GM12891 (cell line): ENCODE measurements at places on chromosomes 4 and X.

DNA sequence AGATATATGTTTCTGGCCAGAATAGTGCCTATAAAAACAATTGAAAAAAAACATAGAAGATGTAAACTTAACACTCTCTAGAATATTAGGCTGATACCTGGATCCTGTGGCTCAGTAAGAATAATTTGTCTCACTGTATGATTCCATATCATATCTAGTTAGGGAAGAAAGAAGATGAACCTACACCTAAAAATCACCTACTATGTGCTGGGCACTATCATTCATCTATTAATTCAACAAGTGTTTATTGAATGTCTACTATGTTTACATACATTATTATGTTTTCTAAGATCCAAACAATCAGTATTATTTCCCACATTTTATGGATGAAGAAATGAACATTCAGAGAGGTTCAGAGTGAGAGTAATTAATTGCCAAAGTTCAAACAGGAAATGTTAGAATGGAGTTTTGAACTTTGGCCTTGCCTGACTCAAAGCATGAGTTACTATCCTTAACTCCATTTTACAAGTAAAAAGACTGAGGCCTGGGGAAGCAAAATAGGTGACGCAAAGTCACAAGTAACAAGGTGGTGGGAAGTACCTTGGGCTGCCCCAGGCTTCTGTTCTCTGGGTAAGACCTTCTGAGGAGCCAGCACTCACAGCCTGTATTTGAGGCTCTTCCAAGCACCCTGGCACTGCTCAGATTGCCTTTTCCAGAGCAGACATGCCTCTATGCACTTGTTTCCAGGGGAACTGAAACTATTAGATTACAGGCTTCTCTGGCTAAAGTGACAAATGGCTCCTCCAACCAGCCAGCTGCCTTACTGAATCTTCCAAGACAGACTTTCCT is 111.1 kb upstream of the ACSL4 start:
- no peak for DNase-seq

DNA sequence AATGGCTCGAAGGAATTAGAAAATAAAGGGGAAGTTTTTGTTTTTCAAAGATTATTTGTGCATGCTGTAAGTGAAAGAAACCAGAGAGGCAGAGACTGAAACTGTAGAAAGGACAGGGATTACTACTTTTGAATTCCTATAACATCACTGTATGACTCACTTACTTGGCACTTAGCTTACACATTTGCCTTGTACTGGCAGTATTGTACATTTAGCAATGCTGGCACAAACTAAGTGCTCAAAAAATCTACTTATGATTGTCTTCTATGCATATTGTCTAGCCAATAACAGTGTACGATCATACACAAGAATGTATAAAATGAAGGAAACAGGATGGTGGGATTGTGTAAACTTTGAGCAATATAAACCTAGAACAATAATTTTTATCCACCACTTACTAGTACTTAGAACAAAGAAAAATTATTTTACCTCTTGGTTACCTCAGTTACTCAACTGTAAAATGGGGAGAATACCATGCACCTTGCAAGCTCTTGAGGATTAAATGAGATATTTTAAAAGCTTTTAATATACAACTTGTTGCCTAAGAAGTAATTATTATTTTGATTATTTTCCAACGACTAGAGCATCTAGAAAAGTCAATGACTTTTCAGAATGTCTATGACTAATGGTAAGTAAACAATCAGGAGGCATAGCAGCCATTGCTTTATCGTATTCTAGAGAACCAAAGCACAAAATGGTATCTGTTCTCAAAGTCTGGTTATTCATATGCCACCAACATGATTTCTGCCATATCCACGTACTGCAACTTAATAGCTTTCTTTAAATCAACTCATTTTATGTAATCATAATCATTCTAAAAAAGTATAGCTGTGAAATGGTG is 4.7 kb downstream of the FAM120C start:
- DNase-seq: no peak

- no peak for DNase-seq
Observed at GRCh38 chrX:109658391-109658790, 33.4 kb upstream of the KCNE5 start.

DNA sequence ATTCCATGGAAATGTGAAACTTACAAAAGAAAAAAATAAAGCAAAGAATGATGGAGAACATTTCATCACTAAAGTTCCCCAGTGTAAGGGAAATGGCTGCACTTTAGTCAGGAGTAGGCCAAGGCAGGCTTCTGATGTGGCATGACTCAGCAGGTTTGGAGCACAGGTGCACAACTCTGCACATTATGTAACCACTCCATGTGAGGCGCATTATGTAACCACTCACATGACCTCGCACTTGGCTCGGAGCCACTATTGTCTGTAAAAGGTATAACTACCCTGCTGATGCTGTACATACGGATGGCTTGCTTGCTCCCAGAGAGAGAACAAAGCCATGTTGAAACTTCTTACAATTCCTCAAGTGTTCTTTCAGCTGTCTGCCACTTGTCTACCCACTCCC is 727.6 kb downstream of the TRAM1L1 start:
- DNase-seq: no peak

DNA sequence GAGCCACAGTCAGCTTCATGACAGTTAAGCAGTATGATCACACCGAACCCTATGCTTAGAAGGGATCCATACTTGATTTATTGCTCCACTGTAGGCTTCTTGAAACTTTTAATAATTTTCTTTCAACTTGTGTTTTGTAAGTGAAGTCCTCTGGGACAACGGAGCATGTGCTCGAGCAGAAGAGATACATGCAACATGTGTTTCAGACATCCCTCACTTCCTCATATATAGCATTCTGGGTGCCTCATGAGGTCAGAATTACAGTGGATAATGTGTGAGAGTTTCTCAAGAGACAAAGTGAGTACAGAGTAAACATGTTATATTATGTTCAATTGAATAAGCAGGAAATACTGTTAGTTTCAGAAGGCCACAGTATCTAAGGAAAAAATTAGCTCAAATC is 893.2 kb downstream of the FAT4 start:
- DNase-seq: no peak

DNA sequence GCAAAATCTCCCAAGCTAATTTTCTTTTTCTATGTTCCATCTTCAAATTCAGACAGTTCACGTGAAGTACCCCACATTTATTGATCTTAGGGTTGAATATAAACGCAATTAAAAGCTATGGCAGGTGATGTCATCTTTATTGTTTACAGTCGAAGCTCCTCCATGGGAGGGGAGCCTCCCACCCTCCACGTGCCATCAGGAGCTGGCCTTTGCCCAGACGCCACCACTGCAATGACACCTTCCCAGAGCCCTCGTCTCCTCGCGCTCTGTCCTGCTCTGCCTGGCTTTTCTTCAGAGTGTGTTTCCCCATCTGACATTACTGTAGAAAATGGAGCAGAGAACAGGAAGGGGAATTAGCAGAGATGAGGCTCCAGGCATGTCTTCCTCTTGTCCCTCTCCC is 18.8 kb upstream of the CYP4V2 start:
- DNase-seq: no peak

DNA sequence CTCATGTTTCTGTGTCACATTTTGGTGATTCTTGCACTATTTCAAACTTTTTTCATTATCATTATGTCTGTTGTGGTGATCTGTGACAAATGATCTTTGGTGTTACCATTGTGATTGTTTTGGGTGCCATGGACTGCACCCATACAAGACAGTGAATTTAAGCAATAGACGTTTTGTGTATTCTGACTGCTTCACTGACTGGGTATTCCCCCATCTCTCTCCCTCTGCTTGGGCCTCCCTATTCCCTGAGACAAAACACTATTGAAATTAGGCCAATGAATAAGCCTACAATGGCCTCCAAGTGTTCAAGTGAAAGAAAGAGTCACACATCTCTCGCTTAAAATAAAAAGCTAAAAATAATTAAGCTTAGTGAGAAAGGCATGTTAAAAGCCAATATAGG is 60.2 kb downstream of the BANK1 start:
- DNase-seq: no peak

- DNase-seq: peak; percentile 21
Observed at GRCh38 chr4:164731827-164732474, 22.0 kb upstream of the SMIM31 start.

GRCh38 chrX:134932528-134933217 is 58.1 kb upstream of the SMIM10 start:
- DNase-seq: no peak

- DNase-seq: no peak
Observed at GRCh38 chr4:189600718-189601435, 339.8 kb upstream of the FRG1 start.

GRCh38 chr4:152100379-152101201 is 339.8 kb upstream of the GATB start:
- peak; percentile 29 for DNase-seq

DNA sequence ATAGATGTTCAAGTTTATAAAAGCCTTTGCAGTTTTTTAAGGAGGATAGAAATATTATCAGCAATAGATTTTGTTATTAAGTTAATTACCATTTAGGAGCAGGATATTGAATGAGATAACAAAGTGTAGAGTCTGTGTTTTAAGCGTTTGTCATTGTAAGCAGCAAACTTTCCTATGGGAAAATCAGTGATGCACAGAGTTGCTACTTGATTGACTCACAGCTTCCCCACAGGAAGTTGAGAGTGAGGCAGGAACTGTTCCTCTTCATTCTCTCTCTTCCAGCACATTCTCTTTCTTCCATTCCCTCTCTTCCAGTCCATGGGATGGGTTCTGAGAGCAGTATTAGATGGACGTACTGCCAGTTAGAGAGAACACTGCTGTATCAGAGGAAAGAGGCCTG is 867.7 kb upstream of the AGA start:
- no peak for DNase-seq

- no peak for DNase-seq
Observed at GRCh38 chrX:104987063-104987462, 233.4 kb downstream of the TEX13A start.

GRCh38 chr4:57710053-57710452 is 599.9 kb upstream of the IGFBP7 start:
- DNase-seq: no peak

- DNase-seq: no peak
Observed at GRCh38 chr4:31239886-31240285, 519.7 kb downstream of the PCDH7 start.

DNA sequence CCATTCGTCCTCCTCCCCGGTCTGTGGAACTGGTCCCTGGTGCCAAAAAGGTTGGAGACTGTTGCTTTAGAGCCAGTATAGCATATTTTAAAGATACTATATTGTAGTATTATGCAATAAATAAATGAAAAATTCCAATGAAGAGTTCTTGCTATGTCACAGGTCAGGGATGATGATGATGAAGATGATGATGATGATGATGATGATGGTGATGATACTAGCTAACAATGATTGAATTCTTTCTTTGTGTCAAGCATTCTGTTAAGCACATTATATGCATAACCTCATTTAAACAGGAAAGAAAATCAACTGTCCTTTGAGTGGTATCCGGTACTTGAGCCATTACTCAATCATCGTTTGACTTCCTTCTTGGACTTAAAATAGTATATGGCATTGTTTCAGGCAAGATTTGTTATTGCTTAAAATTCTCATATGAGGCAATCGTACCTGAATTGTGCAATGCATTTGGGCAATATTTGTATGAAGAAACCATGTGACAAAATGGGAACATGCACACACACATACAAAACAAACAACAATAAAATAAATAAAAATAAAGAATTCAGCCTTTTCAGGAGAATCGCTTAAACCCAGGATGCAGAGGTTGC is 22.8 kb upstream of the TLR2 start:
- no peak for DNase-seq

DNA sequence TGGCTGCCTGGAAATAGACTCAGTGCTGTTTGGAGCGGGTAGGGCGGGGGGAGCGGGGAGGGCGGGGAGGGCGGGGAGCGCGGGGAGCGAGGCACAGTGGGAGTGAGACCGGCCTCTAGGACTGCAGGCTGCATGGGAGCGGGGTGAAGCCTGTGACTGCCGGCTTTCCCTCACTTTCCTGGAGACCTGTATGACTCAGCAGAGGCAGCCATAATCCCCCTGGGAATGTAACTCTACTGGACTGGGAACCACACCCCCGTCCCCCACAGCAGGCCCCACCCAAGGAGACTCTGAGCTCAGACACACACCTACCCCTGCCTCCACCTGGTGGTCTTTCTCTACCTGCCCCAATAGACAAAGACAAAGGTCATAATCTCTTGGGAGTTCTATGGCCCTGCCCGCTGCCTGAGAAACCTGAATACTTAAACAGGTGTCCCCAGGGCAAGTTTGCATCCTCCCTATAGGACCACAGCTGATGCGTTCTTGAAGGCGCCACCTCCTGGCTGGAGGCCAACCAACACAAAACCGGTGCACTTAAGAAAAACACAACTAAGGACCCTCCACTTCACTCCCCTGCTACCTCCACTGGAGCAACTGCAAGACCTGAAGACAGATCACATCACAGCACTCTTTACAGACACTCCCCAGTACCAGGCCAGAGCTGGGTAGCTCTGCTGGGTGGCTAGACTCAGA is 18.0 kb downstream of the HDAC8 start:
- no peak for DNase-seq

GRCh38 chrX:23661671-23662070 is 5.6 kb upstream of the PRDX4 start:
- DNase-seq: no peak

DNA sequence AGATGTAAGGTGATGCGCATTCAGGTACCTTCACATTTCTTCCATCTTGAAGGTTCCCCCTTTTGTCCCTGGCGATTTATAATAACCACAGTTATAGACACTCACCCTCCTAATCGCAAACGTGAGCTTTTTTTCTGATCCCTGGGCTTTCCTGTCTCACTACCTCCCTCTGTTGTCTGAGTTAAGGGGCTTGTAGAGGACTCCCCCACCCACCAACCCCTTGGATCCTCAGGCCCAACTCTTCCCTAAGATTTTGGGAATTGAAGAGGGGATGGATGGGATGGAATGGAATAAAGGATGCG is 1.4 kb downstream of the CNKSR2 start:
- no peak for DNase-seq

GRCh38 chr4:8355864-8356565 is 84.5 kb downstream of the ACOX3 start:
- no peak for DNase-seq

DNA sequence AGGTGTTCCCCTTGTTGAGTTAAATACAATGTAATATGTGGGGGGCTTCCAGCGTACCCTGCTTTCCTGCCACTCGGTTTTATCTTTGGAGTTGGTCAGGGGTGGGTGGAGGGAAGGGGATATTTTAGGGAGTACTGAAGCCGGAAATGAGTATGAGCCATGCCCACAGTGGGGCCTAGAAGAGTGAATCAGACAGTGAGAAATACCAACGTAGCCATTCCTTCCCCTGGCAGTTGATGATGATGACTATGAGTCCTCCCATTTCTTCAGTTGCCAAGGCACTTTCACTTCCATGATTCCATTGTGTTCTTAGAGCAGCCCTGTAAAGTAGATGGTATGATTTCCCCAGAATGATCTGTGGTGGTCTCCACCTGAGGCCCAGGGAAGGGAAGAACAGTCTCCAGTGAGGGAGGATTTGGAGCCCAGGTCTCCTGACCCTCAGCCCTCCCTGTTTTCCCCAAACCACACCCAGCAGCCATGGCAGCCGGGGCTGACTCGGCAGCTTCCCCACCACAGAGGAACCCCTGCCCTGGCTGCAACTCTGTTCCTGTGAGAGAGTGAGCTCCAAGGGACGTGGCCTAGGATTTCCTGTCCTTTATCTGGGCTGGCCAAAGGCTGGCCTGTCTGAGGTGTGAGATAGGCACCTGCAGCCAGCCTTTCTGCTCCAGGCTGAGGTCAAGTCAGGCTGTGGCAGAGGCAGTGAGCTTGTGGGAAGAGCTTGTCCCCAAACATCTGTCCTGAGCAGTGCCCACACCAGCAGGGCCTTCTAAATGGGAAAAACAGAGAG is 52.7 kb downstream of the STARD8 start:
- DNase-seq: no peak
